Retinal pigment epithelial cell (primary cell): ENCODE measurements at places on chromosomes 16 and 17.

- peak; percentile 37 for DNase-seq
Measured at GRCh38 chr17:38349097-38349730, 2.4 kb upstream of the SOCS7 start.

GRCh38 chr17:81983639-81984373 is 6.4 kb downstream of the ASPSCR1 start:
- no peak for DNase-seq

DNA sequence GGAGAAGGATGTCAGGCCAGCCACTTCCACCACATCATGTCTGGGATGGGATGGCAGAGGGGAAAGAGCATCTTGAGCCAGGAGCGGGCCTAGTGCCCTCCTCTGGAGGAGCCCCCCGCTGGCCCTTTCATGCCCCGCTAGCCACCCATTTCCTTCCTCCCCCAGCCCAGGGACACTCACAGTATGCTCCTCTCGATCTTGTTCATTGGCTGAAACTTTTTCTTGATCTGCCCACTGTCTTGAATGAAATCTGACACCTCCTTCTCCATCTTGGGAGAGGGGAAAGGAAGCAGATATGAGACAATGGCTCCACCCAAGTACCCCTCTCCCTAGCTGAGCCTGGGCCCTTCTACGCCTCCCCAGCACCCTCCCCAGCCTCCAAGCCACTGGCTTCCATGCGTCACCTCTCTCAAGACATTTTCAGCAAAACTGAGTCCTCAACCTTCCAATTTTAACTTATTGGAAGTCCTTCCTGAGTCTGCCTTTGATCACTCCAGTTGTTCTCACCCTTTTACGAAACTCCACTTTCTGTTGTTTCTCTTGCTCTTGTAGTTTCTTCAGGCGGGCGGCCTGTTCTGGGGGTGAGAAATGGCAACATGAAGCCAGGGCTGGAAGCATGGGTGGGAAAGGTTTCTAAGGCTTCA is 7.2 kb downstream of the SPAG7 start:
- no peak for DNase-seq

DNA sequence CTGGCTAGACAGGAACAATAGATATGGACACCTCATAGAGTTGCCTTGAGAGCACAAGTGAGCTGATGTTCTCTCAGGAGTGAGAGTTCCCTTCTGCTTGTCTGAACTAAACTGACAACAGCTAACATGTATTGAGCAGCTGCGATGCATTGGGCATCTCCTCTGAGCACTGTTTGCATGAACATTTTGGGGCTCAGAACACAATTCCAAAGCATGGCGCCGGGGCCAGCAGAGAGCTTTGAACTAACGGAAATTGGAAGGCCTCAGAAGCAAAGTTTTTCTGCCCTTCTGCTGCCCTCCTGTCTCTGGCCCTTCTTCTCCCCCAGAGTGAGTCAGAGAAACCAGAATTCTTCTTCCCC is 38.1 kb downstream of the TRPV2 start:
- no peak for DNase-seq

GRCh38 chr16:48076455-48077012 is 79.3 kb downstream of the ABCC12 start:
- no peak for DNase-seq

DNA sequence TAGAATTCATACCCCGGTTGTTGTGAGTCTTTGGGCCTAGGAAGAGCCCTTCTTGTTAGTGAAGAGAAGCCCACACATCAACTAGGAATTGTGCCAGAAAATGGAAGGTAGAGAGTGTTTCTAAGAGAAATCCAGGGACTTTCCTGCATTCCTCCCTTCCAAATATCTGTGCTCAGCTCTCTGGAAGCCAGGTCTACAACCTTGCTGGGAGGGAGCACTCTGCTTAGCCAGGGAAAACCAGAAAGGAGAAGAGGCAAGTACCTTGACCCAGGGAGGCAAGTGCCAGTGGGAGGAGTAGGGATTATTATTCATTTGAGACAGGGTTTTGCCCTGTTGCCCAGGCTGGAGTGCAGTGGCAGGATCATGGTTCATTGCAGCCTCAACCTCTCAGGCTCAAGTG is 48.4 kb upstream of the TAC4 start:
- DNase-seq = no peak

DNA sequence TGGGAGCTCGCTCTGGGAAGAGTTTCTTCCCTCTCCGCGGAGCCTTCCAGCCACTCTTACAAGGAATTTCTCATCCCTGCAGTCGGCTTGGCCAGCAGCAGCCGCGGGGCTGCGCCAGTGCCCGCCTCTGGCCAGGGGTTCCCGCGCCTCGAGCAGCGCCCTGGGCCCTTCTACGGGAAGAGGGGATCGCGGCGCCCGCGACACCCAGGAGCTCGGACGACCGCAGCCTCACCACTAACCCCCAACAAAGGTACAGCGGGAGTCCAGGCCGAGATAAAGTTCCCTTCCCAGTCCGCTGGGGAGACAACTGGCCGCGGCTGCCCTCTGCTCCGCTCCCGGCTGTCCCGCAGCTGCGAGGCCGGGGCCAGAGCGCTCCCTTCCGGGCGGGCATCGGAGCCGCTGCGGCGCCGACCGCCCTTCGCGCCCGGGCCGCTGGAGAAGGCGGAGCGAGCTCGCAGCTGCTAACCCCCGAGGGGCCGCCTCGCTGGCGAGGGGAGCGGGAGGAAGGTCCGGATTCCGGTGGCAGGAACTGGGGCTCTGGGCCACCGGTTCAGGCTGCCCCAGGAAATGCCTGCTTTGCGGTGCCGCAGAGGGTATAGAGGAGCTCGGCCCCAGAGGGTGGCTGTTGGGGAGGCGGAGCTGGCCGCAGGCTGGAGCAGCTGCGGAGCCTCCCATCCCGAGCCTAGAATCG is 3.6 kb upstream of the HS3ST3B1 start:
- DNase-seq = no peak

DNA sequence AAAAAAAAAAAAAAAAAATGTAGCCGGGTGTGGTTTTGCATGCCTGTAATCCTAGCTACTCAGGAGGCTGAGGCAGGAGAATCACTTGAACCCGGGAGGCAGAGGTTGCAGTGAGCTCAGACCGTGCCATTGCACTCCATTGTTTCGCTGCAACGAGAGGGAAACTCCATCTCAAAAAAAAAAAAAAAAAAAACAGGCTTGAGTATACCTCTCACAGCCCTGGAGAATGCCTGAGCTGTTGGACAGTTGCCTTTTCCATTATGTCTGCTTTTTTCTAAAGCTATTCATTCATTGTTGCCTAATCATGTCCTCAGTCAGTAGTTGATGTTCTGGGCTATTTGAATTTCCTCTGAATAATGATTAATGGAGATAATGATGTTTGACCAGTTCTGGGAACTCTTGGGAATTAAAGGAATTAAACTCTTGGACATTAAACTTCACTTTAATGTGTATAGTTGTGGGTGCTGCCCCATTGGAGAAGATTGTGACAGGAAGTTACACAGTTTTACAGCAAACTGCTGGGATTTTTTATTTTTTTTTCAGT is 11.8 kb downstream of the HMOX2 start:
- DNase-seq = no peak
